ENCODE measurements at places on chromosomes 11 and 22.
A peak's percentile ranks its signal among the peaks of the same experiment; 100 is the strongest.

GRCh38 chr11:68546555-68546954 is 86.0 kb downstream of the PPP6R3 start:
- no peak for DNase-seq

- no peak for DNase-seq
Observed at GRCh38 chr22:34427841-34428240, 507.6 kb upstream of the LARGE1 start.

DNA sequence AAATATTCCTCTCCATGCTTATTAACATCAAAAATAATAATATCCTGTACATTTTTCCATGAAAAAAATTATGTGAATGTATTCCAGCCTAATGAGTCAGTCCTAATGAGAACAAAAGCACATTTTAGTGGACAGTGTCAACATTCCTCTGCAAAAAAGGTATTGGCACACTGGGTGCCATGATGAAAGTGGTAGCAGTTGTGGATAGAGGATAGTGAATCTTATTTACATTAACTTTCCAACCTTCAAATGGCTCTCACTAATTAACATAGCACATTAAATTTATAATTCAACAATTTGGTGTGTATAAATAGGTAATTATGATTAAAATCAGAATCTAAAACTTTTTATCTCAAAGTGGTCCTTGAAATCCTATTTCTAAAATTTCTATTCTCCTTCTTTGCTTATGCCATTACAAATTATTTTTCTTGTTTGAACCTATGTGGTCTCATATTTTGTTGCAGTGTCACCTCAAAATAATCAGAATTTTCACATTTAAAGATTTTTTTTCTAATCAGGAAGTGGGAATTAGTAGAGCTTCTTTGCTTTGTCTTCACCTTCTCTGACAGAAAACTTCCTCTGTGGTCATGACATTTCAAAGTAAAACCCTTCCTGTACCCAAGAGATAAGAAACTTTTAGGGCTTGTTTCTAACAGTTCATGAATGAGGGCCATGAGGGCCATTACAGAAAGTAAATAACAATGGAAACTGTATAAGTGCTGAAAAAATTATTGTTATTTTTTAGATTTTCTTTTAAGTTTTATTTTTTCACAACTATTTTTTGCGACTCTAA is 18.7 kb downstream of the SOX6 start:
- DNase-seq, result no peak

GRCh38 chr22:30763815-30764673 is 69.4 kb downstream of the OSBP2 start:
- peak; percentile 82 for DNase-seq

GRCh38 chr22:41822317-41823057 is 10.4 kb upstream of the SREBF2 start:
- peak; percentile 57 for DNase-seq

DNA sequence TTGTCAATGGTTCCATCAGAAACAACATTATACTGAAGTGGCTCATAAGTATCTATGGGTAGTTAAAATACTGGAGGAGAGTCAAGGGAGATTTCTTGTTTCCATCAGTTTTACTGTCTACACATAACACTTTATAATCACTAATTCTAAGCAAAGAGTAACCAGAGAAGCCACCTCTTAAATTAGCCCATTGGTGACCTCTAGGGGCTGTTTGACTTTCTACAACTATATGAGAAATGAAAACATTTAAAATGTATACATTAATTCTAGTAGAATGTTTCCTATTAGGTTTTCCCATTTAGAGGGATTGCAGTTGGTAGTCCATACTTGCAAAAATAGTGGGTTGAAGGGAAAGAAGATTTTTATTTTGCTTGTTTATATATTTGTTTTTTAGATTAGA is 504.3 kb downstream of the FAM181B start:
- no peak for DNase-seq

DNA sequence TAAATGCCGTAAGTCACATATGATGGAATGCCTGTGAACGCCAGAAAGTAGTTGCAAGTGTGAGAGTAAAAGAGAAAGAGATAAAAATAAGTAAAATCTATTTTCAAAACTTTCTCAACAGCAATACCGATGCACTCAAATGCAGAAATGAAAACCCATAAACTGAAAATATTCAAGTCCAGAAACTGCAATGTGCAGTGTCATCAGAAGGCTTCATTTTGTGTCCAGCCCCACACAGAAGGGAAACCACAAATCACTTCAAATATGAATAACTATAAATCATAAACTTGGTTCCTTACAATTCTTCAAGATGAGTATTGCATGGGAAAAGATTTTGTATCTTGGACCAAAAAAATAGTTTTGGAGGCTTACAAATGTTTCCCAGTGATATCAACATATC is 375.2 kb upstream of the ANO5 start:
- DNase-seq, result no peak

DNA sequence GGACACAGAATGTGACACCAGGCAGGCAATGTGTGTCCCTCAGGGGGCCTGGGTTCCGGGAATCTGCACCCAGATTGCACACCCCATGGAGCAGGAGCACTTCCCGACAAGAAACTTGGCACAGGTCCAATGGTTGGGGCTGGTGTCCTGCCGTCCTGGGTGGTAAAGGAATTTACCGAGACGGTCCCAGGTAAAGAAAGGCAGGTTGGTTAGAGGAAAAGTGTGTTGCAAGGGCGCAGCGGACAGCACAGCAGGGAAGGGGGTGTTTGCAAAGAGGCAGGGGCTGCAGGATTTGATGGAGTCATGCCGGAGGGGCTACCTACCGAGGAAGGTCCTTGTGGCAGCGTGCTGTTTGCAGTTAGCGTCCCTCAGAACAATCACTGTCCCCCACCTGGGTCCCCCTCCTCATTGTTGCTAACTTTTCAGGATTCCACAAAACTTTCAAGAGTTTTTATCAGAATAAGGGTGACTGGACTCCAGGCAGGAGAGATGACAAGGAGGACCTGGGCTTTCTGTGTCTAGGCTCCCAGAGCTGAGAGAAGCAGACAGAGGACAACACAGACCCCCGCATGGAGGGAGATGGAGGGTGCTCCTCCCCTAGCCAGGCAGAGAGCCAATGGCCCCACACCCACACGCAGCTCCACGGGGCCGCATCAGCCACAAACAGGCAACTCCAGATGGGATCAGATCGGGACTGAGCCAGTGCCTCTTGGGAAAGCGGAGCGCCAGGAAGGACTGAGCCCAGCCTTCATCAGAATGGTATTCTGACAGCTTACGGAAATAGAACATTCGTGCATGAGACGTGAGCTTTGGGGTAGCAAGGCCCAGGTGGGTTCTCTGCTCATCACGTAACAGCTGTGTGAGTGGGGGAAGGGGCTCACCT is 1423.9 kb downstream of the BRD1 start:
- peak; percentile 67 for DNase-seq

DNA sequence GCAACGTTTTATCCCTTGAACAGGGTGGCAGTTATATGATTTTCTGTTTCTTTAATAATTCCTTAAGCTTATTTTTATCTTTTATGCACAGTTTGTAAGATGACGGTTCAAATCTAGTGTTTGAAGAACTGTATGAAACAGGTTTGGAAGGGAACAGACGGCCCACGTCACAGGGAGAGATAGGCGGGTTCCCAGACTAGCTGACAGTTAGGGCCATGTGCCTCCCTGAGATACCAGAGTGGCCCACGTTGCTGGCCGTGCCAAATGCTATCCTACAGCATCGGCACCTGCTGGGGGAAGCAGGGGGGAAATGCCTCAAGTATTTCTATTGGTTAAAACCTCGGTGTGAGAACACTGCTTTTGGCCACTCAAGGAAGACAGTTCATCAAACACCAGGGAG is 50.2 kb upstream of the BID start:
- no peak for DNase-seq

- DNase-seq, result no peak
Observed at GRCh38 chr22:40040927-40041326, 46.2 kb downstream of the FAM83F start.

GRCh38 chr11:95680169-95680929 is 109.2 kb downstream of the FAM76B start:
- peak; percentile 74 for DNase-seq

GRCh38 chr11:87871056-87871455 is 304.2 kb downstream of the RAB38 start:
- DNase-seq, result no peak

DNA sequence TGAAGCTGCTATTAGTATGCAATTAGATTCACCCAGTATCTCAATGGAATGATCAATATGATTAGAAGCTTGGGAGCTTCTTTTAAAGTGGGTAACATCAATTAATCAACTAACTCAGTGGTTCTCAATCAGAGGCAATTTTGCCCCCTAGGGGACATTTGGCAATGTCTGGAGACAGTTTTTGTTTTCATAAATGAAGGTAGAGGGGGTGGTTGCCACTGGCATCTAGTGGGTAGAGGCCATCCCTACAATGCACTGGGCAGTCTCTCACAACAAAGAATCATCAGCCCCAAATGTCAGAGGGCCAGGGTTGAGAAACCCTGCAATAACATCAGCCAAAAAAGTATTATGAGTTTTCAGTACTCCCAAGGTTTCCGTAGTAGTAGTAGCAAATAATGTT is 5.9 kb upstream of the AMOTL1 start:
- DNase-seq, result no peak

DNA sequence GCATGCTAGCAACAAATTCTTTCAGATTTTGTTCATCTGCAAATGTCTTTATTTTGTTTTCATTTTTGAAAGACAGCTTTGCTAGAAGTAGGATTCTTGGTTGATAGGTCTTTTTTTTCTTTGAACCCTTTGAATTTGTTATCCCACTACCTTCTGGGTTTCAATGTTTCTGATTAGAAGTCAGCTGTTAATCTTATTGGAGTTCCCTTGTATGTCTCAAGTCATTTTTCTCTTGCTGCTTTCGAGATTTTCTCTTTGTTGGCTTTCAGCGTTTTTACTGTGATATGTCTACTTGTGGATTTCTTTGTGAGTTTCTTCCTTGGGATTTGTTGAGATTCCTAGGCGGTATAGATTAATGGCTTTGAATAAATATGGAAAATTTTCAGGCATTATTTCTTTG is 27.2 kb upstream of the MS4A8 start:
- DNase-seq, result no peak

GRCh38 chr11:75265851-75266531 is 25.4 kb downstream of the TPBGL start:
- no peak for DNase-seq

GRCh38 chr22:46019351-46019750 is 42.4 kb upstream of the WNT7B start:
- no peak for DNase-seq

DNA sequence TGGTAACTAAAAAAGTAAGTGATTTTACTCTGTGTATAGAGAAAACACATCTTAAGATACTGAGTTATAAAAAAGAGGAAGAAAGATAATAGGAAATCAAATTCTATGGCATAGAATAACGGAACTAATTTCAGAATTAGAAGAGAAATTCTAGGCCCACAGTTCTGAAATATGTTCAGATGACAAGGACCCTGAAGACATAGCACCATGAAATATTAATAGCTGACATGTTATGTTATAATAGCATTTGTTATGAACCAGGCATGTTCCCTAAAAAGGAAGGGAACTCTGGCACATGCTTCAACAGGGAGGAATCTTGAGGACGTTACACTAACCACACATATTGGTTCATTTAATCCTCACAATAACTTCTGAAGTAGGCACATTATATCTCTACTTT is 32.7 kb downstream of the PRDM10 start:
- no peak for DNase-seq

- DNase-seq, result no peak
Observed at GRCh38 chr11:107337917-107338316, 119.7 kb downstream of the CWF19L2 start.

DNA sequence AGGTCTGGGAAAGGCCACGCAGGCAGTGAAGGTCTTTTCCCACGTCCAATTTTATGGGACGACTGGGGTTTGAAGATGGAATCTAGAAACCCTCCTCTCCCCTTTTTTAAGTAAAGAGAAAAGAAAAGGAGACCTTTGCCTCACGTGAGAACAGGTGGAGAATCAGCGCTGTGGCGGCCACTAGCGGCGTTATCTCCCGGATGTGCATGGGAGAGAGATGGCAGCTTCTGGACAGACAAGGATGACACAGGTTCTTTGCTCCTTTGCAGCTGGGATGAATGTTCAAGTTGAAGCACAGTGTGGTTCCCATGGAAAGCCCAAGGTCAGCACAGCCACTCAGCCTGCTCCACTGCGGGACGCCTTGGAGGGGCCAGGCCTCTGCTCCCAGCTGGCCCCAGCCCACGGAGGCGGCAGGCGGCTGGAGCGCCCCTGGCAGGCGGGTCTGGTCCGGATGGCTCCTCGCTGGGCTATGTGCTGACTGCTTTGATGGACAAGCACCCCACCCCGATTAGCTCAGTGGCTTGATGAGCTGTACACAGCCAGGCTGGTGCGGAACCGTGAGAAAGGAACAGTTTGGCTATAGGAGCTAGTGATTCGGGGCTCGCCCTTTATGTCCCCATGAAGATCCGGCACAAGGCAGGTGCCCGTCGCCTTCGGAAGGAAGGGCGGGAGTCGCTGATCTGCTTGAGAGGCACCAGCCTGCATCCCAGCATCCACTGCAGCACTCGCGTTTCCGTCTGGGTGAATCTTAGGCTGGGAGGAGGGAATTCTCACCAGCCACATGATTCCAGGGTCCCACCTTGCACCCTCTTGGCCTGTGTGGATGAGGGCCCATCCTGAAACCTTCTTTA is 14.5 kb upstream of the BID start:
- no peak for DNase-seq

DNA sequence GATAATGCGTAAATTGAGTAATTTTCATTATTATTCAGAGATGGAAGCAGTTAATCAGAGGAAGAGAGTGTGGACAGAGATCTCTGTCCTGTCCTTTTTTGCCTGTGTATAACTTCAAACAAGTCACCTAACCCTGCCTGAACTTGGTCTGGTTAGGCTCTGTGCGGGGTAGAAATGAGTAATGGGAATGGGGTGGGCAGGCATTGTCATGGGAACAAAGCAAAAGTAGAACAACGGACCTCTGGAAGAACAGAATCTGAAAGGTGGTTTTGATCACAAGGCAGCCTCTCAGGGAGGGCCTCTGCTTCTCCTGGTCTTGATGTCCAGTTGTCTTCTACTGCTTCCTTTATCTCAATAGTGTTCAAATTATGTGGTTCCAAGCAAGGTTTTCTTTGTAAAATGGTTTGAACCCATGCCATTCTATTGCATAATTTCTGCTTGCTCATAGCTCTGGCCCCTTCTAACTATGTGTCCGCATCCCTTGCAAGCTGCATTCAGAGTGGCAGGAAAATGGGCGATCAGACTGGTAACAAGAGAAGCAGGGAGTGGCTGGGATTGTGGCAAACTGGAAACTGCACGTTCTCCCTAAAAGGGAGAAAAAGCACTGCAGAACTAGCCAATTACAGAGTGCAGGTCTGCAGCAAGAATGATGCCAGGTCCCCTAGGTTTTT is 76.1 kb downstream of the PRR5L start:
- peak; percentile 75 for DNase-seq

- DNase-seq, result no peak
Observed at GRCh38 chr22:39627865-39628562, 57.5 kb downstream of the CACNA1I start.

DNA sequence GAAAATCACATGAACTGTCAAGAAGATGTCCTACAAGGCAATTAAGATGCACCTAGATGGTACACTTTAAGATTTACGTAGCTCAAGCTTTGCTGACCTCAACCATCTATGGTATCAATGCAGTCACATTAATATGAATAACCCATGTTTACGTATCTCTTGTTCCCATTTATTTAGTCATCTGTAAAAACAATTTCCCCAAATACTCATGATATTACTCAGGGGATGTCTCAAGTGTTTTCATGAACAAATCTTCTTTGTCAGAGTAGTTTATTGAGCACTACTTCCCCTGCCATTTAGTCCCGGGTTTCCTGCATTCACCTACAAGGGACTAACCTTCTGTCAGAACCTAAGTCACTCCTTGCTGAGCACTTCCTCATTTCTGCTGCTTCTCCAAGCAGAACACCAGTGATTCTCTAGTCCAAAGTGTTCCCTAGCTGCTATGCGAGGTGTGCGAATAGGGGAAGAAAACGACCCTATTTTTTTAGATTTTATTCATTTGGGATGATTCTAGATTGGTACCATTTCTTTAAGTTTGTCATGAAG is 554.3 kb upstream of the LRRC4C start:
- DNase-seq, result no peak
